ENCODE measurements at places on chromosomes 3 and 15. TPM values are rescaled to one million over a fixed set of nuclear protein-coding genes. Genes with fewer than 3 reads are reported as not detected.

GRCh38 chr3:69540706-69541581 is 155.1 kb upstream of the FRMD4B start:
- no peak overlapping the region for H3K4me3 ChIP-seq
- peaks cover 32% of the 10 kb centered on the region for H3K27me3 ChIP-seq
- no peak for DNase-seq
- H3K27ac ChIP-seq: no peak overlapping the region
- peaks cover 16% of the 10 kb centered on the region for H3K4me1 ChIP-seq

DNA sequence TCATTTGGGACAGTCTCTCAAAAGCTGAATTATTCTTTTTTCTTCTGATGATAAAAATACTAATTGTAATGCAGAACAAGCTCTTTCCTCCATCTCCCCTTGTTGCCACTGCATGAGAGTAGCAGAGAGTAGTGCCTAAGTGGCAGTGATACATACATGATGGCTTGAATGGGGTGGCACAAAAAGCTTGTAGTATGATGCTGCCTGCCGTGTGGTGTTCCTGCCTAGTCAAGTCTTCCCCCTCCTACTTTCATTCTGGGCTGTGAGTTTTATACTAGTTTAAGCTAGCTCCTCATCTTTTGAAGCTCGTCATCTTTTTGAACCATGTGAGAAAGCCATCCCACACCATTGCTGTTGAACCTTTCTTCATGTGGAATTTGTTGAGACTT is 230.5 kb downstream of the NFKBIZ start:
- no peaks in the 10 kb centered on the region for H3K27me3 ChIP-seq
- H3K27ac ChIP-seq: peak overlapping the region; percentile 71
- H3K36me3 ChIP-seq: no peaks in the 10 kb centered on the region
- no peak for DNase-seq
- no peak overlapping the region for H3K4me3 ChIP-seq

DNA sequence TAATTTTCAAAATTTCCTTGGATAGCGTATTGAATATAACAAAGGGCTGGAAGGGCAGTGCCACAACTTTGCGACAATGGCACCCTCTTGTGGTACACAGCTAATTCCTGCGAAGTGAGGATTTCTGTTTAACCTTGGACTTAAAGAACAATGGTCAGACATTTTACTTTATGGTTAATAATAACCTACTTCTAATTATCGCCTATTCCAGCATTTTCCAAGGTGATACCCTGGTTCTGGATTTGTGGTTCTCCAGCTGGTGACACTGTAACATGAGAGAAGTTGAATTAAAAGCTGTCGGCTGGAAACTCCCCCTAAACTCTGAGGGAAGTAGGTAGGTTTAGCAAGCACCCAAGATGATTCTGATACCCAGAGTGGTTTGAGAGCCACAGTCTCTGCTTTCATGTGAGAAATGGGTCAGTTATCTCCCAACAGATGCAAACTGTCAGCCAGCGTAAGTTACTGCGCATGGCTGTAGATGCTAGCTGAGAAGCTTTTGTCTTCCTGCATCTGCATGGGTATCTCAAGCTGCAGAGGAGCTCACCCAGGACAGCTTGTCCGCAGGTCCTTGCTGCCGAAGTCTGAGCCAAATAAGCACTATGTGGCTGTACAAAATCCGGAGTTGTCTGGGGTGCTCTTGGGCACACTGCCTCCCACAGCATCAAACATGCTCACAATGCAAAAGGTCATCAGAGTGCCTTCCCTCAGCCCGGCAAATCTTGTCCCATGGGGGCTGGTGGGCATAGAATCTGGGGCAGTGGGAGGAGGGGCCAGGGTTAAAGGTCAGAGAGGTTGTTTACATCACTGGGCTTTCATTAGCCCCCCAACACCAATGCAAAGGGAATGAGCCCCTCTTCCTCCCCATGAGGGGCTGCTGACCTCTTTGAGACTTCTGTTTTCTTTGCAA is 6.6 kb upstream of the CHSY1 start:
- H3K27me3 ChIP-seq: no peaks in the 10 kb centered on the region
- no peaks in the 10 kb centered on the region for H3K36me3 ChIP-seq
- no peak overlapping the region for H3K4me3 ChIP-seq
- no peaks in the 10 kb centered on the region for H3K4me1 ChIP-seq
- H3K27ac ChIP-seq: no peak overlapping the region

The FAM3D gene
- total RNA-seq: 334 TPM

- no peak for DNase-seq
- no peak overlapping the region for H3K4me3 ChIP-seq
- no peaks in the 10 kb centered on the region for H3K4me1 ChIP-seq
- H3K36me3 ChIP-seq: no peaks in the 10 kb centered on the region
- H3K27me3 ChIP-seq: no peaks in the 10 kb centered on the region
These were observed 188.4 kb downstream of the SATB1 start for GRCh38 chr3:18236726-18237125.

- DNase-seq: no peak
- no peaks in the 10 kb centered on the region for H3K36me3 ChIP-seq
- no peaks in the 10 kb centered on the region for H3K27me3 ChIP-seq
These were observed 114.8 kb downstream of the DLG1 start for GRCh38 chr3:197183582-197183981.

- no peaks in the 10 kb centered on the region for H3K27me3 ChIP-seq
- no peaks in the 10 kb centered on the region for H3K4me1 ChIP-seq
- no peak overlapping the region for H3K27ac ChIP-seq
- H3K36me3 ChIP-seq: no peaks in the 10 kb centered on the region
These were observed 107.1 kb downstream of the MECOM start for GRCh38 chr3:169556349-169556870.

GRCh38 chr3:179760944-179761343 is 108.1 kb downstream of the USP13 start:
- no peak for DNase-seq
- no peak overlapping the region for H3K27ac ChIP-seq
- H3K27me3 ChIP-seq: no peaks in the 10 kb centered on the region
- no peak overlapping the region for H3K4me3 ChIP-seq
- no peaks in the 10 kb centered on the region for H3K4me1 ChIP-seq

The AHSG gene
- not detected for total RNA-seq

The GOLGA6L10 gene
- 1.3 TPM for total RNA-seq

The GXYLT2 gene
- 1.5 TPM for total RNA-seq

The ITIH1 gene
- total RNA-seq: not detected

- H3K27me3 ChIP-seq: no peaks in the 10 kb centered on the region
- H3K4me1 ChIP-seq: peaks cover 14% of the 10 kb centered on the region
- no peak overlapping the region for H3K27ac ChIP-seq
- no peaks in the 10 kb centered on the region for H3K36me3 ChIP-seq
- H3K4me3 ChIP-seq: no peak overlapping the region
These were observed 10.9 kb downstream of the SLC51B start for GRCh38 chr15:65056106-65056505.

The ARNT2 gene
- 2.5 TPM for total RNA-seq

The DPH3 gene
- total RNA-seq: 11.6 TPM

DNA sequence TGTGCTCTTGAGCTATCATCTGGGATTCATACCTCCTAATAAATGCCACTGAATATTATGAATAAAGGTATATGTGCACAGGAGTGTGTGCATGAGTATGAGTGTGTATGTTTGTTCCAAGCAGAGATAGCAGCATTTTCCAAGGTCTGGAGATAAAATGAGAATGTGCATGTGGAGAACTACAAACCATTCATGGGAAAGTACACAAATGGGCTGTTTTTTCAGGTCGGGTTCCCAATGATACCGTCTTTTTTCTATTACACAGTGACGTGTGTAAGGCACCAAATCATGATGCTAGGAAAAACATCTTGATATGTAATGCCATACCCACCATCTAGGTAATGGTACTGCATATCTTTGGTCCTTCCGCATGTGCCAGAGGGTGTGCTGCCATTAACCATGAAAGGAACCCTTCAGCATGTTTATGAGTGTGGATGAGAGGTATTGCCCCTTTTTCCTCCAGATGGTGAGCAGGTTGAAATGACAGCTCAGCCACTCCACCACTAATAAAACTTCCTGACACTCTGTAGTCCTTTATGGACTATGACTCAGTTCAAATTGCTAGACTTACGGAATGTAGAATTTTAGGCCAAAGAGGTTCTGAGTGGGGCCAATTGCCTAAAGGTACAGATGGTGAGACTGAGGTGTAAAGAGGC is 36.4 kb upstream of the COPB2 start:
- H3K4me3 ChIP-seq: no peak overlapping the region
- H3K36me3 ChIP-seq: no peaks in the 10 kb centered on the region
- DNase-seq: no peak
- H3K4me1 ChIP-seq: no peaks in the 10 kb centered on the region
- no peaks in the 10 kb centered on the region for H3K27me3 ChIP-seq

DNA sequence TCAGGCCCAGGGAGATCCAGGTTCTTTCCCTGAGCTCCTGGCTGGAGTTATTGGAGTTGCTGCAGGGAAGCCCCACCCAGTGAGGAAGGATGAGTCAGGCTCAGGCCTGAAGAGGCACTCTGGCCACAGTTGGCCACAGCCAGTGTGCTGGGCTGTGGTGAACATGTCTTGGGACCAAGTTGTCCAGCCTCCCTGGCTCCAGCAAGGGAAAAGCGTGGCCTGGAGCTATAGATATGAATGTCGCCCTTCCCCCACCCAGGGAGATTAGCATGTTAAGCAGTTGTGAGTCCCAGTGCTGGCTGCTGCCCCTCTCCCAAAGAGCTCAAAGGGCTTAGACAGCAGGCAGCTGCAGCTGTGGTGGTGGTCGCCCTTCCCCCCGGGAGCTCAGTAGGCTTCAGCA is 963.2 kb downstream of the ROBO2 start:
- no peak overlapping the region for H3K27ac ChIP-seq
- H3K27me3 ChIP-seq: no peaks in the 10 kb centered on the region
- H3K4me3 ChIP-seq: no peak overlapping the region
- no peaks in the 10 kb centered on the region for H3K36me3 ChIP-seq

The SPATA16 gene
- not detected for total RNA-seq

DNA sequence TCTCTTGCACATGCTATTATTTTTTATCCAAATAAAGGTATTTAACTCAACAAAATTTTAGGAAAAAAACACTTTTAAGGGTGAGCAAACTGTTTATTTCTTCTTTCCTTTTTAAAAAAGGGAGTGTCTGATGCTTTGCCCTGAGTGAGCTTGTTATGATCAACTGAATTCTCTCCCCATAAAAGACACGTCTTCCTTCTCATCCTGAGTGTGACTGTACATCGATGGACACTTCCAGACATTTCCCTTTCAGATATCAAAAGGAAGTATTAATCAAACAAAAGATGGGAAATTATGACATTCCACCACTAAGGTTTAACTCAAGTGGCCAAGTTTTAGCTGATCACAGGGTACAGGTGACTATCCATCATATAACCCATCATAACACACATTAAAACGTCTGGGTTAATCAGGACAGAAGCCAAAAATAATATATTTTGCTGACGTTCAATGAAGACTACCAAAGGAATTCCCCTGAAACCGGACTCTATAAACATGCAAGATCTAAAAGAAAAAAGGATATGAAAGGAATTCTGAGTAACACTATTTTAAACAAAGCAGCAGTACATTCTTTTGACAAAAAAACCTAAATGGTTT is 354.8 kb downstream of the MECOM start:
- H3K27ac ChIP-seq: no peak overlapping the region
- DNase-seq: no peak
- H3K4me3 ChIP-seq: no peak overlapping the region

DNA sequence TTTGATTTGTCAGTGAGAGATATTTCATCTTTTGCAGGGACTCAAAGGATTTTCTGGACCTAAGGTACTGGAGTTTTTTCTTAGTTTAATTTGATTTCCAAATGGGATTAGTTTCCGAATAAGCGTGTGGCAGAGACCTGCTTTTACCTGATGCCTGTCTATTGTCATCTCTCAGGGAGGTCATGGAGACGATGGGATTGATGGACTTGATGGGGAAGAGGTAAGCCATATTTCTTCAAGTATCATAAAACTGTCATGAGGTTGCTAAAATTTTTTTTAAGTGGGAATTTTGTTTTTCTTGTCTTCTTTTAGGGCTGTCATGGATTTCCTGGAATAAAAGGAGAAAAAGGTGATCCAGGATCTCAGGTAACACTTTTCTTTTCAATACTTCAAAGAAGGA is 60.5 kb downstream of the COL6A5 start:
- H3K27ac ChIP-seq: no peak overlapping the region
- no peaks in the 10 kb centered on the region for H3K4me1 ChIP-seq
- H3K27me3 ChIP-seq: no peaks in the 10 kb centered on the region
- no peaks in the 10 kb centered on the region for H3K36me3 ChIP-seq

All from transverse colon (tissue), 4 donors.